ELF-1 (cell line): ENCODE measurements at places on chromosomes 16 and 17.

- peak; percentile 85 for DNase-seq
These were observed 591 bp upstream of the SLFN5 start for GRCh38 chr17:35242158-35242804.

DNA sequence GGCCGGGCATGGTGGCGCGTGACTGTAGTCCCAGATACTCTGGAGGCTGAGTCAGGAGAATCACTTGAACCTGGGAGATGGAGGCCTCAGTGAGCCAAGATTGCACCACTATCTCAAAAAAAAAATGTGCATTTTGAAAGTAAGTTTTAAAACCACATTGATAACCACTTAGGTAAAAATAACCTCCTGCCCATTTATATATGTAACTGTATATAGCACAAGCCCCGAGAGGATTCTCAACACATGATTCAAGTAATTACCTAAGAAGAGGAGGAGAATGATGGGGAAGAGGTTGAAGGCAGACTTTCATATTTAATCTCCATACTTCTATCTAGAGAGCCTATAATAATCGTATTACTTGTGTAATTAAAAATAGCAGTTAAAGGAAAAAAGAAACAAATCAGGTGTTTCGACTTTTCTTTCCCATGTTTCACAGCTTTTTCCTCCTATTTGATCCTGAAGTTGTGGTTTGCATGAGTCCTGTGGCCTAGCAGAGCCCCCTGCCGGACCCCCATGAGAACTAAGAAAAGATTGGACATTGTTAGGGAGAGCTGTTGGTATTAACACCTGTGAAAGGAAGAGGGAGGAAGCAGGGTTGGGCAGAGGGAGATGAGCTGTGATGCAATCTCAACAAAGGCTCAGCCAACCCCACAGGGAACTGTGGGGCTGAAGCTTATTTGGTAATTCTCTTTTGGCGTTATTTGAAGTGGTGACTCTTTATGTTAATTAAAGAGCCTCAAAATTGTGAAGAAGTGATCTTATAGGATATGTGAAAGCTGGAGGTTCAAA lies 22.1 kb downstream of the PMFBP1 start:
- peak; percentile 69 for DNase-seq

- no peak for DNase-seq
These were observed 2.8 kb downstream of the GPT2 start for GRCh38 chr16:46886764-46887523.

- DNase-seq = no peak
These were observed 43.2 kb downstream of the HSBP1 start for GRCh38 chr16:83850947-83851346.

DNA sequence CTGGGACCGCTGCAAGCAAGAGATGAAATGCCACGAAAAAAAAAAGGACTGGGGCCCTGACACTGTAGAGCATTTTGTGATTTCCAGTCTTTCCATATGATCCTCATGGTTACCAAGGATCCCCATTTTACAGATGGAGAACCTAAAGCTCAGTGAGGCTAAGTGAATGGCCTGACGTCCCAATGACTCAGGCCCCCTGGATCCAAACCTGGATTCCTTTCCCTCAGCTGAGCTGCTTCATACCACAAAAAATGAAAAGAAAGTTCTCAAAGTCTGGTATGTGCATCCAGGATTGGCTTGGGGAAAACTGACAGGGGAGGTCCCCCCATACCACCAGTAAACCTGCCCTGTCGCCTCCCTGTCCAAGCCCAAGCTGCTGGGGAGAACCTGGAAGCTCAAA lies 80.5 kb downstream of the TEX14 start:
- no peak for DNase-seq

GRCh38 chr16:81630635-81631031 lies 148.5 kb upstream of the PLCG2 start:
- DNase-seq = no peak

GRCh38 chr16:3520413-3520812 lies 19.6 kb downstream of the CLUAP1 start:
- DNase-seq = no peak

- DNase-seq = peak; percentile 84
These were observed 253.9 kb downstream of the SEC14L1 start for GRCh38 chr17:77394540-77395295.

DNA sequence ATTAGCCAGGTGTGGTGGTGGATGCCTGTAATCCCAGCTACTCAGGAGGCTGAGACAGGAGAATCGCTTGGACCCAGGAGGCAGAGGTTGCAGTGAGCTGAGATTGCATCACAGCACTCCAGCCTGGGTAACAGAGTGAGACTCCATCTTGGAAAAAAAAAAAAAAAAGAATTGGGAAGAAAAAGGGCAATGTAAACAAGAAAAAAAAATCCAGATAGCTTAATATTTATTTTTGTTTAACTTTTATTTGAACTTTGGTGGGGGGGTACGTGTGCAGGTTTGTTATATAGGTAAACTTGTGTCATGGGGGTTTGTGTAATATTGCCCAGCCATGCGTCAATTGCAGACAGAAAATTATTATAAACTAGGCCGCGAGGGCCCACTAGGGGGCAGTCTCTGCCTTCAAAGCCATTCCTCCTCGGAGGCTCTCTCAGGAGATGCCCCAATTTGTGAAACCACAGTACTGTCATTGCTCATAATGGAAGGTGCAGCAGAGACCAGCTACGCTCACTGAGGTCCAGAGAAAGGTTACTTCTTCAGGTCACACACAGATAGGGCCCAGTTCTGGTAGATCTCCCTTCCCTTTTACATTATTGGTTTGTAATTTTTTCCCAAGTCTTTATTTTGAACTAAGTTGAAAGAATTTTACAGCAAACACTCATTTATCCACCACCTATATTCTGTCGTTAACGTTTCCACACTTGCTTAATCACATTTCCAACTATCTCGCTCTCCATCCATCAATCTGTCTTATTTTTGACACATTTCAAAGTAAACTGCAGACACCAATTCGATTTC lies 206.2 kb downstream of the PRKCB start:
- DNase-seq = peak; percentile 82

- DNase-seq = no peak
These were observed 10.6 kb upstream of the SLC38A8 start for GRCh38 chr16:84053237-84053636.

GRCh38 chr17:27741971-27742575 lies 58.3 kb downstream of the NOS2 start:
- DNase-seq = no peak

GRCh38 chr17:9844153-9844552 lies 18.4 kb downstream of the GLP2R start:
- no peak for DNase-seq

DNA sequence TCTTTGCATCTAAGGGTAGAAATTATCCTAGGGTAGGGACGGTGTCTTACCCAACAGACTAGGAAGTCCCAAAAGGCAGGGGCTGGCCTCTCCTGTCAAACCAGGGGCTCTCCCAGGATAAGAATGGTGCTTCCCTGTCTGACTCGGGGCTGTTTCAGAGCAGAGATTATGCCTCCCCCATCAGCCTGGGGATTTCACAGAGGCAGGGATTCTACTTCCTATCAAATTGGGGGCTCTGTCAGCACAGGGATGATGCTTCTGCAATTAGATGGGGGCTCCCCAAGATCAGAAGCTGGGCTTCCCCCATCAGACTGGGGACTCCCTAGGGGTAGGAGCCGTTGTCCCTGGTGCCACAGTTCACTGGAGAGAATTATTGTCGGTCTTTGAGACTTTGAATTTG lies 2.3 kb downstream of the NXPH3 start:
- no peak for DNase-seq

GRCh38 chr17:59154721-59155438 lies at the start of gene SKA2:
Gene SKA2, minus strand, starts transcription at chr17:59155186. Its CDS starts 23 bp downstream, at chr17:59155163.
- no peak for DNase-seq

GRCh38 chr16:88685156-88686061 lies 898 bp downstream of the SNAI3 start:
- DNase-seq = no peak

GRCh38 chr16:84357191-84357651 lies 11.1 kb upstream of the ATP2C2 start:
- no peak for DNase-seq

DNA sequence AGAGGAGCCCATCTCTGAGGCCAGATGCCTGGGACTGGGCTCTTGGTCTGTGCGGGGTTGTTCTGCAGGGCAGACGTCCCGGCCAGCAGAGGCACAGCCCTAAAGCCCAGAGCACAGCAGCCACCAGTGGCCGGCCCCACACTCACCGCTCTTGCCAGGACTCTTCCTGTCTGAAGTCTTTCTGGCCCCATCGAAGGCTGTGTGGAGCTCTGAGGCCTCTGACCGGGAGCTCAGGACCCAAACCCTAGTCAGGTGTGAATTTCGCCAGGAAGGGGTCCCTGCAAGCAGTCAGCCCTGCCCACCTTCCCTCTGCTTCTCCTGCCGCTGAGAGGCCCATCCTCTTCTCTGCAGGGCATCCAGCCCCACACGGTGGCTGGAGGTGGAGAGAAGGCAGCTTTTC lies 10.7 kb downstream of the ACSF3 start:
- DNase-seq = no peak

DNA sequence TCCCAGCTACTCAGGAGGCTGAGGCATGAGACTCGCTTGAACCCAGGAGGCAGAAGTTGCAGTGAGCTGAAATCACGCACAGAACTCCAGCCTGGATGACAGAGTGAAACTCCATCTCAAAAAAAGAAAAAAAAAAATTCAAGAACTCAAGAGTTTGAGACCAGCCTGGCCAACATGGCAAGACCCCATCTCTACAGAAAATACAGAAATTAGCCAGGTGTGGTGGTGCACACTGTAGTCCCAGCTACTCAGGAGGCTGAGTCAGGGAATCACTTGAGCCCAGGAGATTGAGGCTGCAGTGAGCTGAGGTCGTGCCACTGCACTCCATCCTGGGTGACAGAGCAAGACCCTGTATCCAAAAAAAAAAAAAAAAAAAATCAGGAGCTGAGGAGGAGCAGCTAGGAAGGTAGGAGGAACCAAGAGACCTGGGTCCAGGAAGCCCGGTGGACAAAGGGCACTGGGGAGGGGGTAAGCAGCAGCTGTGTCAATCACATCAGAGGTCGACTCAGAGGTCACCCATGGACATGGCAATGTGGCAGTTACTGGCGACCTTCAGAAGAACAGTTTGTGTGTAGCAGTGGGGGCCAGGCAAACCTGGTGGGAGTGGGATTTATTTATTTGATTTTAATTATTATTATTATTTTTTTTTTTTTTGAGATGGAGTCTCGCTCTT lies 11.1 kb upstream of the PRM1 start:
- no peak for DNase-seq

- no peak for DNase-seq
These were observed 47.6 kb downstream of the GOSR1 start for GRCh38 chr17:30524847-30525246.

- no peak for DNase-seq
These were observed 101.6 kb downstream of the CYTH1 start for GRCh38 chr17:78680436-78680835.

DNA sequence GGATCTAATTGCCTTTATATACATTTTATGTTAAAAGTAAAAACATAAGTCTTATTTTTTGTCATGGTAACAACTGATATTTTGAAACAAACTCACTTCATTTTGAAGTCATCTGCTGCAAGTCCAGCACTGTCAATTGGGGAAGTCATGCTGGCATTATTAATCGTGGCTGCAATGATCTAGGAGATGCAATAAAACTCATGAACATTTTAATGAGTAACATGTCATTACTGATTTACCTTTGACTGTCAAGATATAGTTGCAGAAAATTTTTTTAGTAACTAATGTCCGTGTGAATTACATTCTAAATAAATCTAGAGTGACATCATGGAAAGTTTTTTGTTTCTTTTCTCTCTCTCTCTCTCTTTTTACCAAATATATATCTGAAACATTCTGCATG lies 17.3 kb upstream of the KRT24 start:
- no peak for DNase-seq

DNA sequence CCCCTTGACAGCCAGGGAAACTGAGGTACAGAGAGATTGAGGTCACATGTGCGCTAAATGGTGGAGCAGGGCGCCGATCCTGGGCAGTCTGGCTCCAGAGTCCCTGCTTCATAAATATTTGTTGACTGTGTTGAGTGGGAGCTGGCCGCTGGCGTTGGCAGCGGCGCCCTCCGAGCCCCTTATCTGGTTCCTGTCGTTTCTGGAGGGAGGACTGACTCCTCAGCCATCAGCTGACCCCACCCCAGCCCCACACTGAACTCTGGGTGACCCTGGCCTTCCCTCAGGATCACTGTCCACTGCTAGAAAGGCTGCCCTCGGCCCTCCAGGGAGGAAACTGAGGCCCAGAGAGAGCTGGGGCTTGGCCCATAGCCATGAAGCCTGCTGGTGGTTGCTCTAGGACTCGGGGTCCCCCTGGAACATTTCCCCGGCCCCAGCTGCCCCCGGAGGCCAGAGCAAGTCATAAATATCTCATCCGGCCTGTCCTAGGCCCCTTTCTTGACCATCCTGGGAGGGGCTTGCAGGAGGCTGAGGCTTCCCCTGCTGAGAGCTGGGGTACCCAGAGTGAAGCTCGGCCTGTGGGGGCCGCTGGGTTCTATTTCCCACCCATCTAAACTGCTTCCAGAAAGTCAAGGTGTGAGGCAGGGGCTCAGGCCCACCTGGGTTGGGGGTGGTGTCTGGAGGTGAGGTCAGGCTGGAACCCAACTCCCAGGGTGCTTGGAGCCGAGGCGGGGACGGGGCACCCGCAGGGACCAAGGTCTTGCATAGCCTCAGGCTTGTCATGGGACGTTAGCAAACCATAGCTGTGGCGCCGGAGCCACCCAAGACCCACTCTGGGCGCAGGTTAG lies 51.7 kb upstream of the GSE1 start:
- no peak for DNase-seq

GRCh38 chr17:7705269-7706255 lies 560 bp downstream of the EFNB3 start:
- DNase-seq = peak; percentile 50

DNA sequence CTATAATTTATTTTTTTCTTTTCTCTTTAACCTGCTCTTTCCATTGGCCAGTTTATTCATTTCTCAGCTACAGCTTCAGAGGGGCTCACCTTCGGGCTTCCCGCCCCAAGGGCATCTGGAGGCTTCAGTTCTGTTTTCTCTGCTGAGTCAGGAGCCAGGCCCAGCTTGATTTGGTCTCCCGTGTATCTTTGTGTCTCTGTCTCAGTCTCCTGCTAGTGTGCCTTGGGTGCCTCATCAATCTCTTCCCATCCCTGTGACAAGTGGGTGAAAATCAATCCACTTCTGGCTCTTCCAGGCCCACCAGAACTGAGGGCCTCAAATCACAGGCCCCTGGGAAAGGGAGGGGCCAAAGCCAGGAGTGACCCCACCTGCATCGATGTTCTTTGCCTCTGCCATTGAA lies 72.1 kb downstream of the CCDC182 start:
- no peak for DNase-seq

- no peak for DNase-seq
These were observed 4.4 kb upstream of the ZFPM1 start for GRCh38 chr16:88448461-88449266.

DNA sequence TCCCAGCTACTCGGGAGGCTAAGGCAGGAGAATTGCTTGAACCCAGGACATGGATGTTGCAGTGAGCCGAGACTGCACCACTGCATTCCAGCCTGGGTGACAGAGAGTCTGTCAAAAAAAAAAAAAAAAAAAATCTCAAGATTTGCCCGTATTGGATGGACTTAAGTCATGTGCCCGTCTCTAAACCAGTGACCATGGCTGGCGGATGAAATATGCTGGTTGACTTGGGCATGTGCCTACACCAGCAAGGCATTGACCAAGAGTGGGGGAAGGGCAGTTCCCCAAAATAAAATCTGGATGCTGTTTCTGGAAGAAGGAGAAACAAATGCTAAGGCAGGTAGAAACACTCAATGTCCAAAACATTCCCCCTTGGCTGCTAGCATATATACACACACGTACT lies 21.5 kb upstream of the COL1A1 start:
- DNase-seq = no peak

GRCh38 chr16:56643080-56643778 lies 4.8 kb downstream of the MT1A start:
- DNase-seq = peak; percentile 72
